ENCODE measurements at places on chromosomes 3 and 15. TPM values are rescaled to one million over a fixed set of nuclear protein-coding genes. Genes with fewer than 3 reads are reported as not detected.

- H3K27ac ChIP-seq, result peak overlapping the region; percentile 70
- no peak for DNase-seq
- H3K4me3 ChIP-seq, result no peak overlapping the region
- peaks cover 2% of the 10 kb centered on the region for H3K4me1 ChIP-seq
- peaks cover 30% of the 10 kb centered on the region for H3K36me3 ChIP-seq
These were observed 29.9 kb downstream of the SLC49A4 start for GRCh38 chr3:122824465-122825381.

- DNase-seq, result no peak
- peaks cover 24% of the 10 kb centered on the region for H3K27me3 ChIP-seq
- peaks cover 10% of the 10 kb centered on the region for H3K4me1 ChIP-seq
- H3K4me3 ChIP-seq, result peak overlapping the region; percentile 56
These were observed 11.0 kb downstream of the SPTBN5 start for GRCh38 chr15:41882689-41883483.

DNA sequence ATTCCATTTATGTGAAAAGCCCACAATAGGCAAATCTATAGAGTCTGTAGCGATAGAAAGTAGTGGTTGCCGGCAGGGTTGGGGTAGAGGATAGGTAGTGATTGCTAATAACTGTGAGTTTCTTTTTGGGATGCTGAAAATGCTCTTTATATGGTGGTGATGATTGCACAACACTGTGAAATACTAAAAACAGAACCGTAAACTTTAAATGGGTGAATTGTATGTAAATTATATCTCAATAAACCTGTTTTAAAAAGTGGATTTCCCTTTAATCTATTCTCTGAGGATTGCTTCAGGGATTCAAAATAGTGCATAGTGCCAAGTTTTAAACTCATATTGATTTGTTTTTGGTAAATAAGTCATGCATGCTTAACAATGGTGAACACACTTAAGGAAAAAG is 140.2 kb downstream of the LPP start:
- H3K27me3 ChIP-seq, result no peaks in the 10 kb centered on the region
- H3K4me1 ChIP-seq, result peaks cover 21% of the 10 kb centered on the region
- H3K36me3 ChIP-seq, result no peaks in the 10 kb centered on the region
- no peak overlapping the region for H3K4me3 ChIP-seq
- H3K27ac ChIP-seq, result no peak overlapping the region

DNA sequence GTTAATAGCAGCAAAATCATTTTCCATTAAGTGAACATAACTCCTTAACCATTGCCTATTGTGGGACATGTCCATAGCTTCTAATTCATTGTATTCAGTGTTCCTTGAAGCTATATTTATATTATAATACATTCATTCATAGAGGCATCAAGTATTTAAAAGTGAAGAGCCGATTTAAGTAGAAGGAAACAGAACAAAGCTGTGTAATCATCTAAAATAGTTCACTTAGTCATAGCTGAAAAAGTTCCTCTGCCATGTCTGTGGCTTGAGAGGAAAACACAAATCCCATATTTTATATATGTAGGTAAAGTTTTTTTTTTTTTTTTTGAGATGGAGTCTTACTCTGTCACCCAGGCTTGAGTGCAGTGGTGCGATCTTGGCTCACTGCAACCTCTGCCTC is 54.5 kb downstream of the TMEM108 start:
- H3K36me3 ChIP-seq, result no peaks in the 10 kb centered on the region
- H3K4me3 ChIP-seq, result no peak overlapping the region

Gene CHRNA3
- total RNA-seq, result 2.4 TPM

Gene SLC28A1
- total RNA-seq, result 0.20 TPM
